NCI-H1930 (cell line): ENCODE measurements at places on chromosomes 7 and 10.

- no peak for DNase-seq
Observed at GRCh38 chr10:73841526-73842285, 30.3 kb upstream of the NDST2 start.

DNA sequence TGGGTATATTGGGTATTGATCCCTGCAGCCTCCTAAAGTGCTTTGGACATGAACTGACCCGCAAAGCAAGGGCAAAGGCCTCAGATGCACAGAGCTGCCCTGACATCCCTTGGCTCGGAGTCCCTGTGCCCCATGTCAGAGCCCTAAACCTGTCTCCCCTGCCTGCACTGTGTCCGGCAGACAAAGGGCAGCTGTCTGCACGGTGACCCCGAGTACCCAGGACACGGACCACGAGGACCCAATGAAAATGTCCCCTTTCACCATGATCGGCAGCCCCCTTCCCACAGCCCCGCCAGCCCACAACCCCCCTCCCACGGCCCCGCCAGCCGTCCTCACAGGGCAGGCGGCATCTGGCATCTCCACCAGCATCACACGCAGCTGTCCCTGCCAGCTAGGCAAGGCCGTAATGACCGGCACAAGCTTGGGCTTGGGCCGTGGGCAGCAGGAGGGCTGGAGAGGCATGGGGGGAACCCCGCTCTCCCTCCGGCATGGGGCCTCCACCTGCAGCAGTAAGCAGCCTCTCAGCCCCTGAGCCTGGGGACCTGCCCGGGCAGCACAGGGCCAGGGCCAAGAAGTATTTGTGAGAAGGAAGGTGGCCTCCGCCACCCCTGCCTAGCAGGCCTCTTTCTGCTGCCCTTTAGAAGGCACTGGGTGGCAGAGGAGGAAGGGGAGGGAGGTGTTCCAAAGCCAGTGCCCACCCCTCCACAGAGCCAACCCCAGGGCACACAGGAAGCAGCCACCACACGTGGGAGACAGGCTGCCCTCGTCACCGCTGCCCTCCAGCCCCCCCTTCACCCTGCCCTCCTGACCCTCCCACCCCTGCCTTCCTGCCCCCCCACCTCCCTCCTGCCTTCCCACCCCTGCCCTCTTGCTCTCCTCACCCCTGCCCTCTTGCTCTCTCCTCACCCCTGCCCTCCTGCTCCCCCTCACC lies 10.1 kb downstream of the NUDT1 start:
- no peak for DNase-seq

DNA sequence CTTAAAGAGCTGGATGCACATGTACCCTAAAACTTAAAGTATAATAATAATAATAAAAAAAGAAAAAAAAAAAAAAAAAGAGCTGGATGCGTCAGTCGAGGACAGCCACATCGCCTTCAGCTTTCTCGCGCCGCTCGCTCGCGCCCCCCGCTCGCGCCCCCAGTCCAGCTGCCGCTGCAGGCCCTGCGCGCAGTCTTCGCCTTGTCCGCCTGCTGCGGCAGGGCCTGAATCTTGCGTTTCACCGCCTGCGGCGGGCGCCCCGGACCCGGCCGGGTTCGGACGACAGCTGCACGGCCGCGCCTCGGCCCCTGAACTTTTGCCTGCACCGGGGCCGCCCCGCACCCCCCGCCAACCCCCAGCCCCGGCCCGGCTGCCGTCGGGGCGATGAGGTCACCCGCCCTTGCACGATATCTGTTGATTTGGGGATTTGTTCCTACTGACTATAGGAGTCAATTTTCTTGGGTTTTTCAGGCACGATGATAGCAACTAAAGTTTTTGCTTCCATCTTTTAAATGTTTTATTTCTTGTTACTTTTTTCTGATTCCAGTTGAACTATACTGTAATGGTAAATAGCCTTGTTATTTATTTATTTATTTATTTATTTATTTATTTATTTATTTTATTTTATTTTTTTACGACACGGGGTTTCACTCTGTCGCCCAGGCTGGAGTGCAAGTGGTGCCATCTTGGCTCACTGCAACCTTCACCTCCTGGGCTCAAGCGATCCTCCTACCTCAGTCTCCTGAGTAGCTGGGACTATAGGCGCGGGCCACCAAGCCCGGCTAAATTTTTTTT lies 33.5 kb upstream of the CPN1 start:
- DNase-seq: no peak

DNA sequence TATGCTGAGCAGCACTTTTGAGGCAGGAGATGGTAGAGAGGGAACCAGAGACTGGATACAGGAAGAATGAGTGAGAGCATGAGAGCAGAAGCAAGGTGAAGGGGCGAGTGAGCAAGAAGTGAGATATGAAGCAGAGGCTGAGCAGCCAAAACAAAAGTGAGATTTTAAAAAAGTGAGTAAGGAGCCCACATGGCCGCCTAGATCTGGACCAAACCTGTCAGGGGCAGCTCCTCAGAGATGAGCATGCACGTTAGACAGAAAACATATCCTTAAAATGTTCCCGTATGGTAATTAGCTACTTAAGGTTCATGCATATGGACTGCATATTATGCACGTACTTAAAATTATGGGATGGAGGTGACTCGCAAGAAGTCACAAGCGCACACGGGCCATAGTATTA lies 22.5 kb downstream of the TMEM176A start:
- DNase-seq: no peak

DNA sequence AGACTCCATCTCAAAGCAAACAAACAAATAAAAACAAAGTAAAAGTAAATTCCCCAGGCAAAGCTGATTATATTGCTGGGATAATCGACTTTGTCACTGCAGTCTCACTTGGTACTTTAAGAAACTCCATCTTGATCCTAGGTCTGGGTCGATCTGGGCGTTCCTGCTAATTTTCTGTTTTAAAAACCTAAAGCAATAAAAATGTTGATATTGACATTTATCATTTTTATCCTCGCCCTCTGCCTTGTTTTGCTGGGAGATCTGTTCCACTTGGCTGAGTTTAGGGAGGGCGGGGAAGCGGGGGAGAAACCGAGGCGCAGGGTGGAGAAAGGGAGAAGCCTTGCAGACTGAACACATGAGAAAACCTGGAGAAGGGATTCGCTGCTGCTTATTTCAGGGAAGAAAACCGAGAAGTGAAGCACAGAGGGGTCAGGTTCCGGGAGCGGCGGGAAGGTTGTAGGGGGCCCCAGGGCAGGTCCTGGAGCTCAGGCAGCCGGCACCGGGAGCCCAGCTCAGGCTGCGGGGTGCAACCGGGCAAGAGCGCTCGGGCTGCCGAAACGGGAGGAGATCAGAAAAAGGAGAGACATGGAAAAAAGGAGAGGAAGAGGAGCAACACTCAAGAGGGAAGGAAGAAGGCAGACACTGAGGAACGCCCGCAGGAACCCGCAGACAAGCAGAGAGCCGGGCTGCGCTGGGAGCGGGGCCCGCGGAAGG lies 27.3 kb upstream of the KMT2C start:
- DNase-seq: no peak

GRCh38 chr10:77636967-77637531 lies 559 bp downstream of the KCNMA1 start:
- DNase-seq: no peak

GRCh38 chr10:6234371-6234770 lies 31.6 kb downstream of the PFKFB3 start:
- DNase-seq: no peak

GRCh38 chr7:1104516-1105179 lies 16.7 kb downstream of the GPER1 start:
- DNase-seq: no peak

DNA sequence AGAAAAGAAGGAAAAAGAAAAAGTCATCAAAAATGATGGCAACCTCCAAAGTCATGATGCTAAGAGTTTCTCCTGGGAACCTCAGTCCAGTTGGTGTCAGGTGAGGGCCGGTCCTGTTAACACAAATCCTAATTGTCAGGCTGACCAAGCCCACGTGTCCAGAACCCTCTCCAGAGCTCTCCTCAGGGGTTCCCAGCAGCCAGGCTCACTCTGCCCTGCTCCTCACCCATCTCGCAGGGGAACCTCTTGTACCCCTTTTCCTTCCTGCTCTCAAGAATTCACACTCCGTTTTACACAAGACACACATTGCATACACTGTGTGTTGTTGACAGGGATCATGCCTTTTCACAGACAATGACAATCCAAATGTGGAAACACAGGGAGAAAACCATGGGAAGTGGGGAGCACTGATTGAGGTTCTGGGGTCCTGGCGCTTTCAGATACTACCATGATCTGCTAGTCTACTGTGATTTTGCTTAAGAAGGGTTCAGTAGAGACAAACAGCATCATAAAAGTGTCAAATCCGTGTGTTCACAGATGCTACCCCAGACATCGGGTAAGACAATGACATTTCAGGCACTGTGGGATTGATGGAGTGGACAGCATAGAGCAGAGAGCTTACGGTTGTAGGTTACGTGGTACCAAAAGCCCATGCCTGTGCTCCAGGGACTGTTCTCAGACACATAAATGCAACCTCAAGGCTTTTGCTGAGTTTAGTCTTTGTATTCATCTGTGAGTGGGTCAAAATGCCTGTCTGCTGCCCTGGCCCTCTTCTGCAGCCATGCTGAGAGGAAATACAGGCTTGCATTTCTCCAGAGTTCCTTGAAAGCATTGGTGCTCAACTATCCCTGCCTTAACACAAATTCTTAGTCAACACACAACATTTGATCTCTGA lies 16.0 kb downstream of the IL2RA start:
- no peak for DNase-seq

DNA sequence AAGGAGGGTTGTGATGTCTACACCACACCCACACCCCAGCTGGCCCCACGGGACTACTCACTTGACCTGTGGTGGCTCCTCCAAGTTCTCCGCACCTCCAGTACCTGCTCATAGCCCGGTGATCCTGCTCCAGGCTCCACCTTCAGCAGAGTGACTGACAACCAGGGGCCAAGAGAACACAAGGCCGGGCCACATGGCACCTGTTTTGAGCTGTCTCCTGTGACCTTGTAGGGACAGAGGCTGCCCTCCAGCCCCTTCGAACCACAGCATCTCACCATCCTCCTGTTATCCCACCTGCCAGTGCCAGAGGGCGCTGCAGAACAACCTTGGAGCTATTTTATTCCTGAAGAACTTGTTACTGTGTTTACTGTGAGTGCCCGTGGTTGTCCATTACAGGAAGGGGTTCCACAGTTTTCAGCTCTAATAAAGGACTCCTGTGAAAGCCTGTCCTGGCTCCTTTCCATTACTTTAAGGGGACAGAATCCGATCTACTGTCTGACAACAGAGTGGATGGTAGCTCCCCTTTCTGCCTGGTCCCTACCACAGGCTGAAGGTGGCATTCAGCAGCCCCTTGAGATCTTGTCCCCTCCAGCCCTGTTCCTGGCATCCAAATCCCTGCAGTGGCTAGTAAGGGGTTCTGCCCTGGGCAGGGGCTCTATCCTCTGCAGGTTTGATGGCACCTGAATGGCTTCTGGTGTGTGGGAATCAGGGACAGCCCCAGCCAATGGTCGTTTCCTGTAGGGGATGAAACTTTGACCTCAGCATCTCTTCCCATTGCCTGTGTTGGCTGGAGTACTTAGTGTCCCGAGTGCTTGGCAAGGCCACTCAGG lies 50.8 kb downstream of the C10orf120 start:
- DNase-seq: peak; percentile 18

DNA sequence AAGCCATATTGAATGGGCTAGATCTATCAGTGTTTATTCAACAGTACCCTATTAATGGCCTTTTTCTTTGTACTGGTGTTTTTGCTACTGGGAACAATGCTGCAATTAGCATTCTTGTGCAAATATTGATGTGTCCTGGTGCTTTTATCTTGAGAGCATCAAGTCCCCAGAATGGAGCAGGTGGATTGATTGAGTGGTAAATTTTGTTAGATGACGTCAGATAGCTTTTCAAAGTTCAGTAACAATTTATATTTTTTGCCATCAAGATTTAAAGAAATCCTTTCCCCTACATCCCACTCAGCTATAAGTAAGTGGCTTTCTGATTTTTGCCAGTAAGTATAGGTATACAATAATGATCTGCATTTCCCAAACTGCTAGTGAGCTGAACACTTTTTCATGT lies 63.4 kb upstream of the SYPL1 start:
- no peak for DNase-seq

DNA sequence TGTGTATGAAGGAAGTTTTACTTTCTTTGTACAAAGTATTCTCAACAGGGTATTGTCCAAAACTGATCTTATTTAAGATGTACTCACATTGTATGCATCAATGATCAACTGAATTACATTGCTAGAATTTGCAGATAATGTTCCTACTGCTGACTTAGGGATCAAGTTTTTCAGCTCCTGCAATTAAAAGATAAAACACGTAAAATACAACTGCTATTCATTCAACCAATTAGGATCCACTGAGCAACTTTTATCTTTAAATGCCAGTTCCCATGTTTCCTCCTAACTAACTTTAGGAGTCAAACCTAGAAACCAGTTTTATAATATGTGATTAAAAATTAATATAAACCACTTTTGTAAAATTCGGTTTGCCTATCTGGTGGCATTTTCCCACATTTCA lies 35.9 kb downstream of the ITGB1 start:
- DNase-seq: no peak

DNA sequence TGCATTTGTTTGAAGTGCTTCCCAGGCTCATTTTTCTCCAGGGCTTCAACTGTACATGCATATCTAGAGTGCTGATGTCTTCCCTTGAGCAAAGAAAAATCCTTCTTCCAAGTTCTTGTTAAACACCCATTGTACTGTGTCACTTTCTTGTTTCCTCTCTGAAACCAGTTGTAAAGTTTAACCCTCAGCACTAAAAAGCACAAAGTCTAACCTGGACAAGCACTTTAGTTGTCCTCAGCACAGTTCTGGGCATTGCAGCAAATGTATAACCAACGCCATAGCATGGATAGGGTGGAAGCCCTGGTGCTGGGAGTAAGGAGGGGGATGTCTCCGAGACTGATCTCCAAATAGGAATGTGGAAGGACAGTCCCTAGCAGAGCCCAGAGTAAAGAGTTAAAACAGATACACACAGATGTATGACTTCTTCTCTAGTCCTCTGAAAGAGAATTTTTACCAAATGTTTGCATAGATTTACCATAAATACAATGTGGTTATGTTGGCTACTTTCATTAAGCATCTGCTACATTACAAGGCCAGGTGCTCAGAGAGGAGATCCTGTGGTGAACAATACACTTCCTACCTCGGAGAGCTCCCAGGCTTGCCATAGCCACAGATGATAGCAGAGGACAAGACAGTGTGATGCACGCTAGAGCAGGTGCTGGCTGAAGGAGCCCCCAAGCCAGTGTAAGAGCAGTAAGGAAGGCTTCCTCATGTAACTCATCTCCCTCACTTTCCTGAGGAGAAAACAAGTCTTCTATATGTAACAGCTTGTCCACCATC lies 57.0 kb downstream of the DNAJC12 start:
- DNase-seq: no peak

- peak; percentile 85 for DNase-seq
Observed at GRCh38 chr10:131900350-131901152, at the start of gene PPP2R2D. PPP2R2D (plus strand) TSS chr10:131901008; CDS start chr10:131901149, 141 bp downstream.

- DNase-seq: no peak
Observed at GRCh38 chr7:117592011-117592635, 112.3 kb downstream of the CFTR start.
